ENCODE measurements at places on chromosomes 4 and X.

- peak; percentile 57 for DNase-seq
Measured at GRCh38 chrX:107825698-107826237, at the start of gene MID2. Gene MID2 (plus strand): TSS chrX:107825866. CDS start chrX:107826427, 561 bp downstream.

DNA sequence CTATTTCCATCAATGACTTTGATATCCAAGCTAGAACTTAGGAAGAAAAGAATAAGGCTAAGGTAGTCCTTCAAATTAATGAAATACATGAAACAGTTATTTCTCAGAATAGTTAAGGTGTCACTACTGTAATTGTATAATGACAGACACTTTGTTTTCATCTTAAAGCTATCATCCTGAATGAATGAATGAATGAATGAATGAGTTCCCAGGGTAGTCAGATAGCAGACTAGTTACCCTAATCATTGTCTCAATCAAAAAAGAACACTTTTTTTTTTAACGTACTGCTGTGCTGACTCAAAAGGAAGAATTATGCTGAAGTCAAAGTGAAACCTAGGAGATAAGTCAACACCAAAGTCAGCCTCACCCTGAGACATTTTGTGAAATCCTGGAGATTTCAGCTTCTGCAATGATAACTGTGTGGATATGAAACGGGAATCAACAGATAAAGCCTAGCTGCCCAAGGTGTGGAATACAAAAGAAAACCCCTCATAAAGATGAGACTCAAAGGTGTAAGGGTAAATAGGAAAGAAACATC lies 68.3 kb upstream of the CNKSR2 start:
- DNase-seq: no peak

DNA sequence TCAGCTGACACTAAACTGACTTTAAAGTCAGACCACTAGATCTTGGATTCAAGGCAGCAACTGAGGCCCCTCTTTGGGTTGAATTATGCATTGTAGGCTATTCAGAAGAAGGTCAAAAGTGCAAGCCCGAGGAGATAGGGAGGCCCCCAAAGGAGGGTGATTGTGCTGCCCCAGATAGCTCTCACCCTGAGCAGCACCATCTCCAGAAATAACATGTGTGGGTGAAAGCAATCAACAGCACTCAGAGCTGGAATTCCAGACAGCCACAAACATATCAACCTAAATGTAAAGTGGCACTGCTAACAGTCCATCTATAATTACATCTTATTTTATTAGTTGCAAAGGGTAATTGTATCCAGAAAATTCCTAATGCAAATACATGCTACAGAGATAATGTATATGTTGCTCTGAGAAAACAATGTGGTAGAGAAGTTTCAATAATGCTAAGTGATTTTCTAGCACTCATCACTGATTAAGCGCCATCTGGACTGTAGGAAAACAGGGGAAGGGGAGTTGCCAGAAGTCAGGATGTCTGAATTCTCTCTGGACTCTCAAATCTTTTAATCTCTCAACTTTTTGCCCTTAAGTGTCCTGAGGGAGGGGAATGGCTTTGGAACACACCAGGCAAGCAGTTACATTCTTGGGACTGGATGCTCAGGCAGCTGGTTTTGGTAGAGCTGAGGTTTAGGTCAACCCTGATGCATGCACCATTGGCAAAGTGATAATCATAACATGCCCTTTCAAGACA lies 61.8 kb upstream of the SFRP2 start:
- no peak for DNase-seq

DNA sequence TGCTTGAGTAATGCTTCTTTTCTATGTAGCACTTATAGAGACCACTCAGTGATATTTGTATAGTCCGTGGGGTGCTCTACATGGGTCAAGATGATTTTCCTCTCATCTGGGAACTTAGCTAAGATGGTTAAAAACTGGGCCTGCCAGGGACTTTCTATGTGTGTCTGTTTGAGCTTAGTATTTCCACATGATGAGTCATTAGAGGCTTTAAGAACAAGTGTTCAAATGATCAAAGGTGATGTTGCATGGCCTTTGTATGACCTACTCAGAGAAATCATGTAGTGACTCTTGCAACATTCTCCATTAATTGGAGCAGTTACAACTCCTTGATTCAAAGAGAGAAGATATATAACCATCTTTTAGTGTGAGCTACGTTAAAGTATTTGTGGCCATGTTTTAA lies 1480.5 kb upstream of the IGFBP7 start:
- no peak for DNase-seq

- DNase-seq: no peak
Measured at GRCh38 chr4:16268290-16268689, 42.0 kb upstream of the TAPT1 start.

DNA sequence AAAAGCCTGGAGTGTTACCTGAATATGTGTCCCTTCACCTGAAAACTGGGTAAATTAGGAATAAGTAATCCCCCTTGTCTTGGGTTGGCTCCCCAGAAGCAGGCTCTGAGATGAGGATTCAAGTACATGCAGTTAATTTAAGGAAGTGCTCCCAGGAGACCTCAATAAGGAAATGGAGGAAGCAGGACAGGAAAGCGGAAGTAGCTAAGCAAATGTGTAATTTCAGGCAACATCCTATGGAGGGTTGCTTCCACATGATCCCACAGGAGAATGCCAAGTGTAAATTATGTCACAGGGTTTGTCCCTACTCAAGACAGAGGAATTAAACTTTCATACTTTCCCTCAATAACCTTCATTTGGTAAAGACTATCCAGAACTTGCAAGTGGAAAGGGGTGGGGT lies 48.1 kb upstream of the ARHGEF6 start:
- no peak for DNase-seq

DNA sequence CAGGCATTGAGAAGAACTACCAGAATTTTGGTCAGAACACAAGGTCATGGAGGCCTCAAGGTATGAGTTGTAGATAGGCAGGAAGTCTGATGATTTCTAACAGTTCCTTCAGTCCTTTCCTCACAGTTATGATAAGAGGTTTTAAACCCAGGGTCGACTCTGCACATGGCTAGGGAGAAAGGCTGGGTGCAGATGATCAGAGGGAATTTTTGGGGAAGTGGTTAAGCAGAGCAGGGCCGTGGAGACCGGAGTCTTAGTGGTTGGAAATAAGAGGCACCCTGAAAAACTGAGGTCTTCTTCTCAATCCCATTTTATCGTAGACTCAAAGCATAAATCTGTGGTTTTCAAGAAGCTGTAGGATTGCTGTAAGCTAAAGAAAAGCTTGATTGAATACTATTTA lies 118.5 kb upstream of the ANK2 start:
- DNase-seq: no peak

GRCh38 chr4:56048383-56048701 lies 99.6 kb downstream of the CEP135 start:
- no peak for DNase-seq

DNA sequence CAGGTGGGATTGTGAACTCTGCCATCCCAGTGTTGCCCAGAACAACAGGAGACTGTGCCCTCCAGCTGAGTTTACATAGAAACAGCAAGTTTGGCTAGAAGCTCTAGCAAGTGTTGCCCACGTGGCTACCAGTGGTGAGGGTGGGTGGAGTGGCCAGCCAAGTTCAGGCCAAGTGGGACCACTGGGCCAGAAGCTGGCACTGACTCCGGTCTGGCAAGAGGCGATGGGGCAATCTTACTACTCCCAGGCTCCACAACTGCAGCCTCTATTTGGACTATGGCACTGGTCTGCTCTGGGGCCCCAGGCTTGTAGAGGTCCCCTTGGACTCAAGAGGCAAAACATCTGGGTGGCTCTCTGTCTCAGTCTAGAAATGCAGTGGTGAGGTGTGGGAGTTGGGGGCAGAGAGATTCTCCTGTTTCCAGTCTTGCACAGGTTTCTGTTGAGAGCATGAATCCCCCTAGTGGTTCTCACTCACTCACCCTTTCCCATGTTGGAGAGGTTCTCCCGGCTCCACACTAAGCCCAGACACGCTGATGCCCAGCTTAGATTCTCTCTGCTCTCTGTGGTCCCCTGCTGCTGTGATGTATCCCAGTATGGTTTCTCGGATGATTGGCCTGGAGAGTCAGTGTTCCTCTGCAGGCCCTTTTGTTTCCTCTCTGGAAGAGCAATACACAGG lies 615.3 kb downstream of the PDHA2 start:
- no peak for DNase-seq

DNA sequence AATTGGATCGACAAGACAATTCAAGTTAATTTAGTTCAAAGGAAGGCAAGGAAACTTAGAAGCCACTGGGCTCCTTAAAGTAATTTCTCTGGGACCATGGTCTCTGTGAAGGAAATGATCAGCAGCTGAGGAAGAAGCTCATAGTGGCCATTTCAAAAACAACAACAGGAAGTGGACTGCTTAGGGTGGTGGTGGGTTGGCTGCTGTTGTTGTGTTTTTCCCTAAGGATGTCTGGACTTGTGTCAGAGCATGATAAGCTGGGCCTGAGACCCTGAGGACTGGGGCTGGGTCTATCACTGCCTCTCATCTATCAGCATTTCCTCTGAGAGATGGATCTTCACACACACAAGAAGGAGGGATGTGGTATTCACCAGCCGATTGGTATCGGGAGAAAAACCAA lies 18.3 kb downstream of the KDR start:
- no peak for DNase-seq

- no peak for DNase-seq
Measured at GRCh38 chr4:82594456-82594855, 32.7 kb upstream of the TMEM150C start.

DNA sequence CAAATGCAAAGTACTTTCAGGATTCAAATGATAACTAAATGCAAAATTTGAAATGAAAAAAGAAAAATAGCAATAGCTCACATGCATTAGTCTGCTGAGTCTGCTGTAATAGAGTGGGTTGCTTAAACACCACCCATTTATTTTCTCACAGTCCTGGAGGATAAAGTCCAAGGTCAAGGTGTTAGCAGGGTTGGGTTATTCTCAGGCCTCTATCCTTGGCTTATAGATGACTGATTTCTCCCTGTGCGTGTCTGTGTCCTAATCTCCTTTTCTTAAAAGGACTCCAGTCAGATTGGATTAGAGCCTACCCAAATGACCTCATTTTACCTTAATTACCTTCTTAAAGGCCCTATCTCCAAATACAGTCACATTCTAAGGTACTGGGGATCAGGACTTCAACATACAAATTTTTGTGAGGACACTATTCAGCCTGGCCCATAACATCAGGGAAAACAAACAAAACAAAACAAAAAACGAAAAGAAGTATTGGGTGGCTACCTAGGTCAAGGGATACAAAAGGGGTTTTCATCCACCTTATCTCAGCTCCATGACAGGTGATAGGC lies 6.3 kb upstream of the TBL1X start:
- no peak for DNase-seq

GRCh38 chr4:142367418-142368180 lies 478.5 kb downstream of the INPP4B start:
- no peak for DNase-seq

DNA sequence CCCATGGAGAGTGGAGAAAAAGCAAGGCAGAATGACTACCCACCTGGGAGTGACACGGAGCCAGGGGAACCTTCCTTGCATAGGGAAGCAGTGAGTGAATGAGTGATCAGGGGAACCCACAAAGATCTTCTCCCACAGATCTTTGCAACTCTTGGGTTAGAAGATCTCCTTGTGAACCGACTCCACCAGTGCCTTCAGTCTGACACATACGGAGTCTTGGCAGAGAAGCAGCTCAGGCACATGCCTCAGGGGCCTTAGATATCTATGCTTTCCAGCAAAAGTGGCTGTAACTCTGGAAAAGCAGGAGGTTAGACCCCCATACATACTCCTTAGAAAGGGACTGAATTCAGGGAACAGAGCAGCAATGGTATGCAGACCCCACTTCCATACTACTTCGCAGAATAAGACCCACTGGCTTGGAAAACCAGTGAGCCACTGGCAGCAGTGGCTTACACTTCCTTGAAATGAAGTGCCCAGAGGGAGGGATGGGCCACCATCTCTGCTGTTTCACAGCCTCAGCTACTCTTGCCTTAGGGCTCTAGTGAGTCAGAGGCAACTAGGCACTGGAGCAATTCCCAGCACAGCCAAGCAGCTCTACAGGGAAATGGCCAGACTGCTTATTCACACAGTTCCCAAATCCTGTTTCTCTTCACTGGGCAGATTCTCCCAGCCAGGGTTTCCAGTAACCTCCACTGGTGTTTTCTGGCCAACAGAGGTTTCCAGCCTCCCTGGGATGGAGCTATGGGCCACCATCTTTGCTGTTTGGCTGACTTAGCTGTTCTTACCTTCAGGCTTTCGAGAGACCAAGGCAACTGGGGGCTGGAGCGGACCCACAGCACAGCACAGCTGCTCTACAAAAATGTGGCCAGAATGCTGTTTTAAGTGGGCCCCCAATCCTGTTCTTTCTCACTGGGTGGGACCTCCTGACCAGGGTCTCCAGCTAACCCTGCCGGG lies 82.8 kb upstream of the TCEAL2 start:
- no peak for DNase-seq

DNA sequence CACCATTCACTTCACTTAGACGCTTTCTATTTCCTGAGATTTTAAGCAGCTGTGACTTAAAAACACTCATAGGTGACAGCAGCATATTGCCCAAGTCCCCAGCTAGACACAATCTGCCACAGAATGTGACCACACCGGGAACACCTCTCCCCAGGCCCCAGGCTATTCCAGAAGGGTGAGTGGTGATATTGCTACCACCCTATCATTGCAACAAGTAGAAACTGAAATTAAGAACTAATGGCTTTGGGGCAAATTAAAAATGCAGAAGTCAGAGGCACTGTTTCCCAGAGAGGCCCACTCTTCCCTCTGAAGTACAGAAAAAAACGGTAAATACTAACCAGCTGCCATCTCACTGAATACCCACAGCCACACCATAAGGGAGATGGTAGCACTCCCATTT lies 35.0 kb downstream of the QDPR start:
- no peak for DNase-seq

DNA sequence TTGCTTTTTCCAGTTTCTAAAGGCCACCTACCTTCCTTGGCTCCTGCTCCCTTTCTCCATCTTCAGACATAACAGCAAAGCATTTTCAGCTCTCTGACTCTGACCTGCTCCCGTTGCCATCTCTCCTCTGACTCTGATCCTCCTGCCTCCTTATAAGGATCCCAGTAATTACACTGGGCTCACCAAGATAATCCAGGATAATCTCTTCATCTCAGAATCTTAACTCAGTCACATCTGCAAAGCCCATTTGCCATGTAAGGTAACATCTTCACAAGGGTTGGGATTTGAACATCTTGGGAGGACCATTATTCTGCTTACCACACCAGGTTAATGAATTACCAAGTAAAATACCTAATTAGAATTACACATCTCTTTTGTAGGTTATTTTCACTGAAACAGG lies 41.3 kb upstream of the MAGED1 start:
- no peak for DNase-seq

- DNase-seq: no peak
Measured at GRCh38 chr4:138945401-138945800, 70.2 kb upstream of the NOCT start.

DNA sequence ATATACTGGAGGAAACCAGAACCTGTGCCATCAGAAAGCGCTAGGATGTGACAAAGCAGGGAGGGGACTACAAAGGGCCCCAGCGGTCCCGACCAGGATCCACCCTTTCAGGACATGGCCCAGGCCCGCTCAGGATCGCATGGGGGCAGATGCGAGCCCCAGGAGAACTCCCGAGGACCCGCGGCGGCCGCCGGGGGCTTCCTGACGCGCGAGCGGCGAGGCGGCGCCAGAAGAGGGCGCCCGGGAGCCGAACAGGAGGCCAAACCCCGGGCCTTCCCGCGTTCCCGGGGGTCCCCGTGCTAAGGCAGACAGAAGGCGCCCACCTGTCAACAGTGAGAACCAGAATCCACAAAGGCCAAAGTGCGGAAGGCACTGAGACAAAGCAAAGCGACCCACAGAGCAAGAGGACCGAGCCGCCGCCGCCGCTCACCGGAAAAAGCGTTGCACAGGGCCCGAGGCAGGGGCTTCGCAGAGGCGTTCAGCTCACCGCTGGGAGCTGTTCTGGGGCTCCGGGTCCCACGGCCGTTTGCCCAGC lies 7.3 kb upstream of the OPN1LW start:
- peak; percentile 78 for DNase-seq
